Articular chondrocyte of knee joint (primary cell): ENCODE measurements at places on chromosomes 3 and 15. TPM values are rescaled to one million over a fixed set of nuclear protein-coding genes. Genes with fewer than 3 reads are reported as not detected.

Gene TRH
- total RNA-seq: 0.11 and 0.13 TPM in 2 replicates

Gene TATDN2
- 19.5 and 20.5 TPM in 2 replicates for total RNA-seq

Gene QRICH1
- total RNA-seq: 75.8 and 114 TPM in 2 replicates

Gene MCF2L2
- 0.65 and 1.0 TPM in 2 replicates for total RNA-seq

Gene ECE2
- total RNA-seq: not detected in 2 replicates

Gene BOC
- 29.1 and 31.9 TPM in 2 replicates for total RNA-seq
